ENCODE measurements at places on chromosomes 7 and 10. TPM values are rescaled to one million over a fixed set of nuclear protein-coding genes. Genes with fewer than 3 reads are reported as not detected.

The TRIM50 gene
- total RNA-seq = not detected

The ADAM22 gene
- total RNA-seq = 3.5 TPM

The MAGI2 gene
- total RNA-seq = 0.14 TPM

The SRGN gene
- 278 TPM for total RNA-seq

The ELN gene
- total RNA-seq = not detected

The ADCY1 gene
- not detected for total RNA-seq
